ELF-1 (cell line): ENCODE measurements at places on chromosomes 5 and 9.

DNA sequence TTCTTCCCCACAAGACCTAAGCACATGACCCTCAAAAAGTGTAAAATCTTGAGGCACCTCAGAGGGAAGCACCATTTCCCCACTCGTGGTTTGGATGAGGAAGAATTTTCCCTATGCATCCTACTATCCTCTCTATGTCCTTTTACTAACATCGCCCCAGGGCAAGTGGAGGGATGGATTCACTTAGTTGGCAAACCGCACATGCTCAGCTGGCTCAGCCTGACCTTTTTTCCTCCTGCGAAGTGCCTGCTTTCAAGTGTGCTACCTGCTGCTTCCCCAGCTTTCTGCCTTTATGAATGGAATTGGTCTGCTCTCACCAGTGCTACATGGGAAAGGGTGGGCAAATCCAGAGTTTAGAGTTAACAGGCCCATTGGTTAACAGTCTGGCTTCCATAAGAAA lies 56.6 kb upstream of the IFNK start:
- DNase-seq, result peak; percentile 50

- DNase-seq, result peak; percentile 9
These were observed 159.4 kb downstream of the MACROH2A1 start for GRCh38 chr5:135239453-135240282.

GRCh38 chr5:105034401-105034763 lies 1471.8 kb upstream of the NUDT12 start:
- DNase-seq, result no peak

DNA sequence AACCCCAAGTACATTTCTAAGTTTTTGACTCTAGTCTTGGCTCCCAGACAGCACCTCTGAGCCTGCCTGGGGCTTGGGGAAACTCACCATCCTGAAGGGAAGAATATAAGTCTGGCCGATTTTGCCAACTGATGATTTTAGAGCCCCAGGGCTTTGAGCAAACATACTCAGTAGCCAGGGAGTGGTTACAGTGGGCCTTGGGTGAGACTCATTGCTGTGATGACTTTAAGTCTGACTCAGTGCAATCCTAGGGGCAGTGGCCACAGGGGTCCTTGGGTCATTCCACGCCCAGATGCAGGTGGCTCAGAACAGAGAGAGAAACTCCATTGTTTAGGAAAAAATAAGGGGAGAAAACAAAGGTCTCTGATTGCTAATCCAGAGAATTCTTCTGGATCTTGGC lies 312.0 kb upstream of the EDIL3 start:
- no peak for DNase-seq

DNA sequence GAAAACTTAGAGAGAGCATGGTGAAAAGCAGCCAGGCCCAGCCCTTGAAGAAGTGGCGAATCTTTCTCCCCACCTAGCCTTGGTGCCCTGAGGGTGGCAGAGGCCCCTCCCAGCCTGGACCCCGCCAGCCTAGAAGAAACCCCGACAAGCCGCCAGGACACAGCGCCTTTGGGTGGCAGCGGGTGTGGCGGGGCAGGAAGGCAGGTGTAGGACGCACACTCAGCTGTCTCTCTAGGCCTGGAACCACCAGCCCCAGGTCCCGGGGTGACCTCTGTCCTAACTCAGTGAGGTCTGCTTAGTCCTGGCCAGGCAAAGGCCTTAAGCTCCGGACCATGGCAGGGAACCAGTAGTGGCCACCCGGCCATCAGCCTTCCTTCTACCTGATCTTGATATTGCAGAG lies 178.3 kb downstream of the BARX1 start:
- no peak for DNase-seq

DNA sequence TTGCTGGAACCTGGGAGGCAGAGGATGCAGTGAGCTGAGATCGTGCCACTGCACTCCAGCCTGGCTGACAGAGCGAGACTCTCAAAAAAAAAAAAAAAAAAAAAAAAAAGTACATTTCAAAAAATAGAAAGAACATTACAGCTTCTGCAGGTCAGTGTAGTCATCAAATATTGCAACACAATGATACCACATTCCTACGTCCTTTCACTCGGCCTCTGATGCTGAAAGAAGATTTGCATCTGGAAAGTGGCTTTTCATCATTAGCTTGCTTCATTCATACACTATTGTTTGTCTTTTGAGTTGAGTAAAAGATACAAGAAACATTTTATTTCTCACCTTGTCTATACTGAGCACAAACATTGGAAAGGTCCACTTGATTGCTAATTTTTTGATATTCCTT lies 59.6 kb upstream of the CPLANE1 start:
- no peak for DNase-seq
